Esophagus muscularis mucosa (tissue), 4 donors: ENCODE measurements at places on chromosomes 12 and 14. TPM values are rescaled to one million over a fixed set of nuclear protein-coding genes. Genes with fewer than 3 reads are reported as not detected.

DNA sequence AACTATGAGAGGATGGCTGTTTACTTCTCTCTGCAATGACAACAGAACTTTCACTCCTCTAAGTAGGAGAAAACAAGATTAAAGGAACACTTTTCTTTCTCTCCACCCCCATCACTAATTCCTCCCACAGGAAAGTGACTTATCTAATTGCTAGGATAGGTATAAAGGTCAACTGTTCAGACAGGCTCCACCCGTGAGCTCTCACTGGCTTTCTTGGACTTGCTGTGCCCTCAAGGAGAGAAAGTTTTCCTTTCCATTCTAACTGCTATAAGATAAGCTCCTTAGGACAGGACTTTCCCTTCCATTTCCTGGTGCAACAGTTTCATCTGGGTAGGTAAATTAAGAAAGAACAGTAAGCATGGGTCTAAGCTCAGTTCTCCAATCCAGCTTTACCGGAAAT, 4.8 kb downstream of the SLC41A2 start:
- DNase-seq = no peak

- no peak for DNase-seq
Measured at GRCh38 chr14:20808162-20808483, 5.5 kb upstream of the RNASE1 start.

GRCh38 chr12:127343940-127344339, 923.0 kb upstream of the TMEM132C start:
- DNase-seq = peak; percentile 62

GRCh38 chr12:11917501-11917900, 153.2 kb upstream of the BCL2L14 start:
- DNase-seq = no peak

DNA sequence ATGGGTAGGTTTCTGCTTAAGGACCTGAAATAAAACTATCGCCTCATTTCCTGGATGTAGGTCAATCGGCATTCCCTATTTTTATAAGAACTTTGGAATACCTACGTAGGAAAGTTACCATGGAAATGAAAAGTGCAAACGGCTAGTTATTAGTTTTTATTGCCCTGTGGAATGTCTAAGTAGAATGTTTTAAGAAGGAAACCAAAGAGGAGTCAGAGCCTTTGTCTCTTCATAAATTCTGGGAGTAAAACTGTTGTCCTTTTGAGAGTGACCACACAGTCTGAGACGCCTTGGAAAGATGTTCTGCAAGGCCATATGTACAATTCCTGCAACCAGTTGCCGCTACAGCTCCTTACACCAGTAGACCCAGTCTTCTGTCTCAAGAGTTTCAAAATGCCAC, 176.0 kb upstream of the SEL1L start:
- no peak for DNase-seq

- DNase-seq = no peak
Measured at GRCh38 chr12:72365151-72365550, 93.0 kb downstream of the TRHDE start.

DNA sequence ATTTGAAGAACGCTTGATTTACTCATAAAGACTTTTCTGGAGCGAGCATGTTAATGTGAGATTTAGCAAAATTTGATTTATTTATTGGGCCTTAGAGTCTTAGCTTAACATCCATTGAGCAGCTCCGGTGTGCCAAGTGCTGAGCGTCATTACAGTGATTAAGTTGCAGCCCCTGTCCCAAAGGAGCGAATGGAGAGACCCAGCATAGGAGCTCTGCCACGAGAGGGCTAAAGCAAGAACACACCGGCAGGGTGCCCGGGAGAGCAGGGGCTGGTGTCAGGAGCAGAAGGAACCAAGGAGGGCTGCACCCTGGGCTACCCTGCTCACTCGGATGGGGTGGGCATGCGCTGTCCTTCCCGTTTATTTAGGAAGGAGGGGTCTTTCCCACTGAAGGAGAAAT, 50.6 kb downstream of the PPP2R5C start:
- no peak for DNase-seq

GRCh38 chr14:95703341-95703740, 10.6 kb downstream of the TCL1A start:
- no peak for DNase-seq

- no peak for DNase-seq
Measured at GRCh38 chr14:20848955-20849570, 42.1 kb upstream of the RNASE3 start.

DNA sequence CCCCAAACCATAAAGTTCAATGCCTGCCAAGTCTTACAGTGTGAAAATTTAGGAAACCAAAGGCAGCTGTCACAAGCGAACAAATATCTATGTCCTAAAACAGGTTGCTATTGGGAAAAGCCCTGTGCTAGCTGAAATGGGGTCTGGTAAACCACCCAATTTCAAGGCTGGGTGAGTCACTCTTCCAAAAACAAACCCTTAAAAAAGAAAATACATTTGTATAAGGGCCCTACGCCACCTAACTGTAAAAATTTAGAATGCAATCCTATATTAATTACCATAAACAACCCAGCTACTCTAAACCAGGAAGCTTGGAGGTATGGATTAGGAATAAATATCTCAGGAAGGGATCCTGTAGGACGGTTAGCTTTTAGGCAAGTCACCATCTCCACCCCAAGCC, 32.1 kb downstream of the PRMT8 start:
- peak; percentile 10 for DNase-seq

DNA sequence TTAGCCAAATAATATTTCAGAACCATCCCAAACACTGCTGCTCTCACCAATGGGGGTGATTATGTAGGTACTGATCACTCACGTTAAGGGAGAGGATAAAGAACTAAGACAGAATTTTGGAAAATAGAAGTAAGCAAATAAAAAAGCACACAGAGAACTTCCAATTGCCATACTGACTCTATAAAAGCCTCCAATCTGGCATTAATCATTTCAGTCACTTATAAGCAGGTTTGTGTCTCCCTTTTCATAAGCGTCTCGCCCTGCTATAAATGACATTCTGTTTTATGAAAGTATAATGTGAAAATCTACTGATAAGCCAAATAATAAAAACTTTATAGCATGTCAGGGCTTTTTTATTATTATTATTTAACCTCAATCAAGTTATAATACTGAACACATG, 435.2 kb downstream of the ETNK1 start:
- DNase-seq = no peak

- no peak for DNase-seq
Measured at GRCh38 chr12:6295094-6295811, 15.2 kb upstream of the PLEKHG6 start.

GRCh38 chr12:116647813-116648212, 88.6 kb downstream of the MAP1LC3B2 start:
- no peak for DNase-seq

- DNase-seq = no peak
Measured at GRCh38 chr12:81699551-81699950, 59.6 kb downstream of the PPFIA2 start.

DNA sequence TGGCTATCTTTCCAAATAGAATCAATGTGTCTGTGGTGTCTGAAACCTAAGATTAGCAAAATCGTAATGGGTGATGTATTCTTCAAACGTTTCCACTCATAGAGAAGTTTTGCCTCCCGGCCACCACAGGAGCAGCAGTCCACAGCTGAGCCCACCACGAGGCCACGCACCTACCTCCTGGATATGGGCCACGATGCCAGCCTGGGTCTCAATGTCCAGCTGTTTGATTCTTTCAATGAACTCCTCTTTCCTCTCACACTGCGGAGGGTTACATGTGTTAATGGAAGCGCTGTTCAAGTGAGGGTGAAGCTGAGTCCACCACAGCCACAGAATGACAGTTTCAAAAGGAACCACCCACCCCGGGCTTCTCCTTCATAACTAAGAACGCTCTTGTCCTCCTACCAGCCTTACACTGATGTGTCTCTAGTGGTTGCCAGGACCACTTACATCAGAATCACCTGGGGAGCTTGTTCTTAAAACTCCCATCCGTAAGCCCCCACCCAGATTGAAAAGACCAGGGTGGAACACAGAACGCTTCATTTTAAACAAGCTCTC, 75.3 kb downstream of the CCDC88C start:
- no peak for DNase-seq

GRCh38 chr12:101951002-101951670, 73.8 kb downstream of the DRAM1 start:
- peak; percentile 62 for DNase-seq

- DNase-seq = no peak
Measured at GRCh38 chr12:26748741-26749431, 84.1 kb downstream of the ITPR2 start.

- no peak for DNase-seq
Measured at GRCh38 chr14:90213099-90213748, 43.1 kb upstream of the PSMC1 start.

GRCh38 chr12:6313326-6313940, 3.0 kb downstream of the PLEKHG6 start:
- no peak for DNase-seq

DNA sequence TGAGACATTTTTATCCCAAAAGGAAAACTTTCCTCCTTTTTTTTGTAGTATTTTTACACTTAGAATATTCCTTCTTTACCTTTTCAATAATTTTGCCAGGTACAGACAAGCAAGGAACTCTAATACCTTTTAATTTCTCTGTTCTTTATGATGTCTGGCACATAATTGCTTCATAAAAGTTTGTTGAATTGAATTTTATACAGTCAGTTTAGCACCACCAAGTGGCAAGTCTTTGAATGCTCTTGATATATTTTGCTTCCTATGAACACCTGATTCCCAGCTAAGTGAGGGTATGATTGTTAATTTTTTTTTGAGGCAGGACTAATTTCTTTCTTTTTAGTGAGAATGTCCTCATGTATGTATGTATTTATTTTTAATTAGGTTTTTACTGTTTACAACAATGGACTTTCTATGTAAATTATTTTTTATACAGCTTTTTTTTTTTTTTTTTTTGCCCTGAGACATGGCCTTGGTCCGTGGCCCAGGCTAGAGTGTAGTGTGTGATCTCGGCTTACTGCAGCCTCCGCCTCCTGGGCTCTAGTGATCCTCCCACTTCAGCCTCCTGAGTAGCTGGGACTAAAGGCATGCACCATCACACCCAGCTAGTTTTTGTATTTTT, 6.9 kb downstream of the TBC1D15 start:
- no peak for DNase-seq

DNA sequence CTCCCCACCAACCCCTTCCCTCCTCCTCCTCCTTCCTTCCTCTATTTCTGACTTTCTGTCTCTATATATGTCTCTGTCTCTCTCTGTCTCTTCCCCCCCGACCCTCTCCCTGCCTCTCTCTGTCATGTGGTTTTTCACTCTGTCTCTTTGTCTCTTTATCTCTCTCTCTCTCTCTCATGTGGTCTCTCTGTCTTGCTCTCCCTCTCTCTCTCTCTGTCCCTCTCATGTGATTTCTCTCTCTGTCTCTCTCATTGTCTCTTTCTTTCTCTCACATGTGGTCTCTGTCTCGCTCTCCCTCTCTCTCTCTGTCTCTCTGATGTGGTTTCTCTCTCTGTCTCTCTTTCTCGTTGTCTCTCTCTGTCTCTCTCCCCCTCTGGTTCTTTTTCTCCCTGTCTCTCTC, 59.3 kb downstream of the PHETA1 start:
- DNase-seq = no peak

DNA sequence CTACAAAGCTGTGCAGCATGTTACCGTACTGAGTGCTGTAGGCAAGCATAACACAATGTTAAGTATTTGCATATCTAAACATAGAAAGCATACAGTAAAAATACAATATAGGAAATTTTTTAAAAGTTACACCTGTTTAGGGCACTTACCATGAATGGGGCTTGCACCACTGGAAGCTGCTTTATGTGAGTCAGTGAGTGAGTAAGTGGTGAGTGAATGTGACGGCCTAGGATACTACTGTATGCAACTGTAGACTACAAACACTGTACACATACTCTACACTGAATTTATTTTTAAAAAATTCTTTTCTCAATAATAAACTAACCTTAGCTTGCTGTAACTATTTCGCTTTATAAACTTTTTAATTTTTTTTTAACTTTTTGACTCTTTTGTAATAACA, 82.1 kb upstream of the FSCB start:
- DNase-seq = no peak

DNA sequence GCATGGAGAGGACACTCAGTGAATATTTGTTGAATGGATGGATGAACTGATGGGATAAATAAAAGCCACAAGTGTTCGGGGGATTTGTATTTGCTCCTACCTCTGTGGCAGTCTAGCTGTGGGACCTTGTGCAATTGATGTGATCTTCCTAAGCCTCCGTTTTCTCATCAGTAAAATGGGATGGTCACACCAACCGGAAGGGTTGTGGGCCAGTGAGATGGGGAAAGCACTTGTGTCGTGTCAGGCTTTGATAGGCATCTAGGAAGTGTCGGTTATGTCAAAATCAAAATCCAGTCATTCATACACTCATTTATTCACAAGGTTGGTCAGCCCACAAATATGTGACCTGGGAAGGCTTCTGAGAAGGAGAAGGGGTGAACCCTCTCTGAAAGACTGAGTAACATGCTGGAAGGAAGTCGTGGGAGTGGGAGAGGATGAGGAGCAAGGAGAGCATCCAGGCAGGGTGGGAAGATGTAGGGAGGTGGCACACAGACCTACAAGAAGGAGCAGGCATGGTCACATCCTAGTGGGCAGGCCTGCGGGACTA, 7.8 kb upstream of the SERPINA9 start:
- DNase-seq = no peak

DNA sequence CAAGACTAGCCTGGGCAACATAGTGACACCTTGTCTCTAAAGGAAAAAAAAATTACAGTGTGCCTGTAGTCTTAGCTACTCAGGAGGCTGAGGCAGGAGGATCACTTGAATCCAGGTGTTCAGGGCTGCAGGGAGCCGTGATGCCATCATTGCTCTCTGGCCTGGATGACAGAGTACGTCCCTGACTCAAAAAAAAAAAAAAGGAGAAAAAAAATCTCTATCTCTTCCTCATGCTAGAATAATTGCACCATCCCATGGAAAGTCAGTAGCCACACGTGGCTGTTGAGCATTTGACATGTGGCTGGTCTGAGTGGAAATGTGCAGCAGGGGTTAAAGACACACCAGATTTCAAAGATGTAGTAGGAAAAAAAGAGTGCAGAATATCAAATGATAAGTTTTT, 3.8 kb downstream of the RILPL1 start:
- no peak for DNase-seq

- no peak for DNase-seq
Measured at GRCh38 chr14:67622675-67623074, 3.0 kb downstream of the ARG2 start.

TBX3 gene
- 7.5 TPM for total RNA-seq

TEX22 gene
- total RNA-seq = 0.17 TPM

KRT75 gene
- not detected for total RNA-seq

SLC38A1 gene
- 173 TPM for total RNA-seq

YBX3 gene
- 604 TPM for total RNA-seq

POTEM gene
- not detected for total RNA-seq

CGRRF1 gene
- total RNA-seq = 22.2 TPM

DTX3 gene
- total RNA-seq = 68.6 TPM

ANAPC5 gene
- 81.8 TPM for total RNA-seq
